Right ventricle myocardium inferior (tissue), 1 donor: ENCODE measurements at places on chromosomes 5 and 9. TPM values are rescaled to one million over a fixed set of nuclear protein-coding genes. Genes with fewer than 3 reads are reported as not detected.

Gene TEX48
- total RNA-seq, result not detected

GRCh38 chr5:122182491-122182921 lies 53.2 kb downstream of the ZNF474 start:
- DNase-seq, result no peak

DNA sequence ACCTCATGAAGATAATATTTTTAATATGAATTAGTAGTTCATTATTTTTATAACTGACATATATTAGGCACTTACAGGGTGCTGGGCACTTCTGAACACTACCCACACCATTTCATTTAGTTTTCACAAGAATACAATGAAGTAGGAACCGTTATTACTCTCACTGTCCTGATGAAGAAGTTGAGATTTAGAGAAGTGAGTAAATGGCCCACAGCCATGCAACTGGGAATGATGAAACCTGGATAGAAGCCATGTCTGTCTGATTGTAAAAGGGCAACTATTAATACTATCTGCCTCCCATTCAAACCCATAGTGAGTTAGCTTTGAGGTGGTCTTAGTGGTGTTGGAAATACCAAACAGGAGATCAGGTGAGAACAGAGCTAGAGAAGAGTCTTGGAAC lies 29.6 kb upstream of the OTULINL start:
- no peak for DNase-seq

DNA sequence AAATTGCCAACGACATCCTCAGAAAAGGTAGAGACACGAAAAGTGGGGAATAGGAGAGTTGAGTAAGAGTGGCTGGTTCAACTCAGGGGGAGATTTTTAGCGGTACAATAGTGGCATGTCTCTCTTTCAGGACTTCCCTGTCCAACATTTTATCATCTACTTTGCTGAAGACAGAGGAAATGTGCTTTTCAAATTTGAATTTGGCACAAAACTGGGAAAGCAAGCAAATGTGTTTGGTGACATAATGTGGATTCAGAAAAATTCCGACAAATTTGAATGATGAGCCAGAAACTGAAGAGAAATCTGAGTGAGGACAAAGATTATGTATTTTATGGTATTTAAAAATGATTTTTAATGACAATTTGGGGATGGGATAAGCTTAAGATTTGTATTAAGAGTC lies 33.6 kb upstream of the ZNF608 start:
- no peak for DNase-seq

DNA sequence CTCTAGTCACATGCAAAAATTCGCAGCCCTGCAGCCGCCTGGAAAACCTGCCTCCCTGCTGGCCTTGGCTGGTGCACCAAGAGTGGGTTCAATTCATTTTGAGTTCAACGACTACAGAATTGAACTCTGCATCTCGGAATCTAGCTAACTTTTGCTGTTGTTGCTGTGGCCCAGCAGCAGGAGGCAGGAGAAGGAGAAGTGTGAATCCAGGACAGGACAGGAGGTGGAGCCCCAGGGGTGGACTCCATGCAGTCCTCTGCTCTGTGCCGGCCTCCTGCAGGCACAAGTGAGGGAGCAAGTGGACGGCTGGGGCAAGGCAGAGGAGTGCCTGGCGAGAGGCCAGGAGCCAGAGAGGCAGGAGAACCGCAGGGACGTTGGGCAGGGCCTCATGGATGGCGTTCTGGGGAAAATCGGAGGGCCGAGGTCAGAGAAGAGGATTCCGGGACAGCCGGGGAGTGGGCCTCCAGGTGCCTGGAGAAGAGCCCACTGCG lies 214.2 kb downstream of the FANCC start:
- no peak for DNase-seq
